Activated gamma-delta T cell treated with Interleukin-2 at 50 U/mL for 16 hours (primary cell): ENCODE measurements at places on chromosomes 3 and 15.
A peak's percentile ranks its signal among the peaks of the same experiment; 100 is the strongest.

- DNase-seq: no peak
Measured at GRCh38 chr15:55319537-55320237, 665 bp downstream of the PIGB start.

DNA sequence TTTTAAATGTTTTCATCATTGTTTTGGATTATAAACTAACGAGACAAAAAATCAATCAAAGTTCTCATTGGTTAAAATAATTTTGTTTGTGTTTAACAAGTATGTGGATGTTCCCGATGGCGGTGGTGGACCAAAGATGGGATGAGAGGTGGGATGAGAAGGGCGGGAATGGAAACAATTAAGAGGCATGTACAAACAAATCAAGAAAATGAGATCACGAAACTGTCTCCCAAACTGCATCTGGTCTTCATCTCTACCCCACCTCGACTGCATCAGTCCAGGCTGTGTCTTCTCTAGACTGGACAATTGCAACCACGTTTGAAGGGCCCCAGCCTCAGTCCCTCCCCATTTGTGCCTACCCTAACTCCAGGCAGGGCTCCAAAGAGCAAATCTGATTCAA lies 56.1 kb downstream of the SLC12A8 start:
- no peak for DNase-seq

DNA sequence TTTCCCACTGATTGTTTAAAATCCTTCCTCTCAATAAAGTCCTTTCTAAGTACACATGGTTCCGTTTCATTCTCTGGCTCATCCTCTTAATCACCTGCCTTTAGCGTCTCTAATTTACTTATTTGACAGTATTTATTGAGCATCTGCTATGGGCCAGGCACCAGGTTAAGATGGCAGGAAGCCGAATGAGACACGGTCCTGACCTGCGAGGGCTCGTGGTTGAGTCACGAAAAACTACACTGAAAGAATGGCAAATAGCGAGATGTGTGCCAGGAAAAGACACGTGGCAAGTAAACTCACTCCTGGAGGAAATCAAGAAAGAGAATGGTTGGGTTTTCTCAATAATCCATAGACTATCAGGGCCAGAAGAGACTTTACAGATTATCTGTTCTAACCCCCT lies 60.9 kb downstream of the HES1 start:
- DNase-seq: no peak

DNA sequence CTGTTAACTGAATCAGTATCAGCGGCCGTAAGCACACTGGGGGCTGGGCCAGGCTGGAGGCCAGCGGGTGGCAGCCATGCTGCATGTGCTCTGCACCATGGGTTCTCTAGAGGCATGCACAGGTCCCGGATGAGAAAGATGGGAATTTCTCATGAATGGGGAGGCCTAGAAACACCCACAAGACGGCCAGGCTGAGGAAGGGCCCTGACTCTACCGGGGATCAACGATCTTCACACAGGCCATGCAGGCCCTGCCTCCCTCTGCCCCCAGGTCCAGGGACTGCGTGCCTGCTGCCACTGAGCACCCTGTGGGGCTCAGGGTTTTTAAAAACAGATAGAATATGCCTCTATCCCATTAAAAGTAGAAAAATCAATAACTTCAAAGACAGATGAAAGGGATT lies 32.7 kb downstream of the SLC41A3 start:
- no peak for DNase-seq

GRCh38 chr3:72086042-72086742 lies 301.2 kb upstream of the PROK2 start:
- no peak for DNase-seq

DNA sequence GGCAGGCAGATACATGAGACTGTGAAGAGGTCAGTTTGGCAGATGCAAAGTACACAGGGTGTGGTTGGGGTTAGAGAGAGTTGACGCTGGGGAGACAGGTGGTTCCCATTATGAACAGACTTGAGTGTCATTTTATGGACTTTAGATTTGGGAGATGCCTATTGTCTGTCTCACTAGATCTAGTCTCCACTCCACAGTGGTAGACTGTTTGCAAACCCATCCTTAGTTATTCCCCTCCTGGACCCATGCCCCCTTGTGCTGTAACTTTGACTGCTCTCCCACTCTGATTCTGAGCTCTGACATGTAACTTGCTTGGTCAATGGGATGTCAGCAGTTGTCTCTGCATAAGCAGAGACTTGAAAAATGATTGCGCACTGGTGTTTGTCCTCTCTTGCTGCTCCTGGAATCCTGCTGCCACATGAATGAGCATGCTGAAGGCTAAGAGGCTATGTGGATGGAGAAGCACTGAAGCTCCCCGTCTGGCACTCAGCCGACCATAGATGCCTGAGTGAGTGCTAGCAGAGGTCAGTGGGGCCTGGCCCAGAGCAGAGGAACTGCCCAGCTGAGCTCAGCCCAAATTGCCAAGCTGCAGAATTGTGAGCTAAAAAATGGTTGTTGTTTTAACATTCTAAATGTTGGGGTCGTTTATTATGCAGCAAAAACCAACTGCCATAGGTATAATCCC lies 88.2 kb downstream of the FAM43A start:
- DNase-seq: no peak

GRCh38 chr15:29528276-29528675 lies 258.7 kb upstream of the NSMCE3 start:
- no peak for DNase-seq

DNA sequence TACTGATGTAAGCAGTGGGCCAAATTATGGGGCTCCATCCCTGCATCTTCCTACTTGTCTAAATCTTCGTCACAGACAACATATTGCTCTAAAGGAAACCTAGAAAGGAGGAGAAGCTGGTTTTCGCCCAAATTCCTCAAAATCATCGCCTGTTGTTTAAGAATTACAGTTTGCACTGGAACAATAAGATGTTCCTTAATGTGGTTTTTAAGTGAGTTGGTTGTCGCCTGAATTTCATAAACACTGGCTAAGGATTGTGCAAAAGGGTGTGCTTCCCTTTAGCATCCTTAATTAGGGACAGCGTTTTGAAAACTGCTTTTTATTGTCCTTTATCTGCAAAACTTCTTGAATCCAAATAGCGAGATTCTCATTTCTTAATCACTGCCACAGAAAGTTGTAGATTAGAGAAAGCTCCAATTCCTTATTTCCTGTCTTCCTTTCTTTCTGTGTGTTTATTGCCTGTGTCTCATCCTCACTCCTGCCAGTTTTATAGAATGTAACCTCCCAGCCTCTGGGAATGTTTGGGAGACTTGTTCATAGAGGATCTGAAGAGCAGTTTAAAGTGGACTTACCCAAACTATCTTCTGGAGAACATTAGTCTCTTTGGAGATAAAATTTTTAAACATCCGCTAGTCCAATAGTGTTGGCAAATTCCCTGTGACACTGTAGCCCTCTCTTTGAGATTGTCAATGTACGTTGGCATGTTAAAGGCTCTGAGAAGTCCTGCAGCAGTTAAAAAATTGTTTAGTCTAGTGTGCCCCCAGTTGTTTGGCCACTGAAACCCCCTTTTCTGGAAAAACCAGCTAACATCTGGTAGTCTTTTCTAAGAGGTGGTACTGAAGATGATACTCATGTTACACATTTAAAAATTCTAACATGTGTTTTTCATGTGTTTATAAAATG lies 50.4 kb downstream of the FLNB start:
- no peak for DNase-seq

DNA sequence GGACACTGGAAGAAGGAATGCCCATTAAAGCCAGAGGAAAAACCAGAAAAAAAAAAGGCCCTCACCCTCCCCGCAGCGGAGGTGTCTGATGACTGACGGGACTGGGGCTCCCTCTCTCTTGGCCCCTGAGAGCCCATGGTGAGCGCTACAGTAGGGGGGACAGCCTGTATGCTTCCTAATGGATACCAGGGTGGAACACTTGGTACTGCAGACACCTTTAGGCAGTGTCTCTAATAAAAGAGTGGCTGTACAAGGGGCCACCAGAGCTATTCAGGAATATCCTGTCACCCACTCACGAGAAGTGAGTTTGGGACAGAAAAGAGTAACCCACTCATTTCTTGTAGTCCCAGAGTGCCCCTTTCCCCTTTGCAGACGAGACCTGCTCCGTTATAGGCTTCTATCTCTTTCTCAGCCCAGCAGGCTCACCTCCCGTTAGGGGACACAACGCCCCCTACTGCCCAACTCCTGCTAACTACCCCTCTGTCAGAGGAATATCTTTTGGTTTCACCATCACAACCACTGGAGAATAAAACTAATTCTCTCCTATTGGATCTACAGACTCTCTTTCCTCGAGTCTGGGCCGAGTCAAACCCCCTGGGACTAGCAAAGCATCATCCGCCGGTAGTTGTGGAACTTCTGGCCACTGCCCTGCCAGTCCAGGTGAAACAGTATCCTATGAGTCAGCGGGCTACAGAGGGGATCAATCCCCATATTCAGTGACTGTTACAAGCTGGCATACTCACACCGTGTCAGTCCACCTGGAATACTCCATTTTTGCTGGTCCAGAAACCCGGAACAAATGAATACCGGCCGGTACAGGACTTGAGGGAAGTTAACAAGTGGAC lies 40.8 kb downstream of the ZBTB11 start:
- peak; percentile 67 for DNase-seq

GRCh38 chr3:9118222-9118621 lies 131.2 kb downstream of the SRGAP3 start:
- no peak for DNase-seq

- no peak for DNase-seq
Measured at GRCh38 chr3:166462891-166463470, 625.8 kb upstream of the BCHE start.

DNA sequence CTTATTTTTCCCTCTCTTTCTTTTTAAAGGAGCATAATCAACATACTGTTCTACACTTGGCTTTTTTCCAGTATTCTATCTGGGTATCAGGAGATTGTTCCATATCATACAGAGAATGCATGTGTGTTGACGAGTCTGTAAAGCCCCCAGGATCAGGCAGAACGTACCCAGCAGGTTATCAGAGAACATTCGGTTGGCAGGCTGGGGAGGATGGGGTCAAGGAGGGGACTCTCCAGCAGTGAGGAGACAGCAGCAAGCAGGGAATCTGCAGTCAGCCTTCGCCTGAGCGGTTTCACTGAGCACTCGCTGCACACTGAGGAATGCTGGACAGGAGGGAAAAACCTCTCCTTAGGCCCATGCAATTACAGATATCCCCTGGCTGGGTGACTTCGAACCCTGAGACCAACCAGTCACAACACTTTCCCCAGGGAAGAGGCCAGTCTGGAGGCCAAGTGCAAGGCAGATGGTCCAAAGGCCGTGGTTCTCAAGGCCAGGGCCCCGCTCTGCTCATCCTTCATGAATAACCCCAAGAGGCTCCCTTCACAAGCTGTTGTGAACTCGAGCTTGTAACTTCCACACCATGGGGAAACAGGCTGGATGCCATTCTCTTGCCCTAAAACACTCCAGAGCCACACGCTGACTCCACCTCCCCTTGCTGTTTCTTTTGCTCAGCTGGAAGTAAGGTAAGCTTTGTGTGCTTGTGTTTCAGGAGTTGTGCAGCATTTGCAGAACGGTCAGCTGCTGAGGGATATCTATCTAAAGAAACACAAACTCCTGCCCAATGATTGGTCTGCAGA lies 60.1 kb downstream of the PXYLP1 start:
- no peak for DNase-seq

DNA sequence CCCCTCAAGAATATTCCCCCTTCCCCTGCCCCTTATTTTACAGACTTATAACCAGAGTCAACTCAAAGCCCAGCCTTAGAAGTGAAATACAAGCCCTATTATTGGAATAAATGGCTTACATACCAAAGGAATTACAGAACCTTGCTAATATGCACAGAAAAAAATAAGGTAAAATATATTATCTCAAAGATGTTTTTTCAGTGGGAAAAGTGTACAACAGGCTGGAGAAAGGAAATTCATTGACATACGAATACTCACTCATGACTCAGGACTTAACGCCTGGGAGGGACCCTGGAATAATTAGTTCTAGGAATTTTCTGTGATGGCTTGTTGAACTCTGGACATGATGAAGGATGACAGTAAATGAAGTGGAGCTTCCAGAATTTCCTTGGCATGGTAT lies 27.0 kb downstream of the ARL14 start:
- DNase-seq: no peak

DNA sequence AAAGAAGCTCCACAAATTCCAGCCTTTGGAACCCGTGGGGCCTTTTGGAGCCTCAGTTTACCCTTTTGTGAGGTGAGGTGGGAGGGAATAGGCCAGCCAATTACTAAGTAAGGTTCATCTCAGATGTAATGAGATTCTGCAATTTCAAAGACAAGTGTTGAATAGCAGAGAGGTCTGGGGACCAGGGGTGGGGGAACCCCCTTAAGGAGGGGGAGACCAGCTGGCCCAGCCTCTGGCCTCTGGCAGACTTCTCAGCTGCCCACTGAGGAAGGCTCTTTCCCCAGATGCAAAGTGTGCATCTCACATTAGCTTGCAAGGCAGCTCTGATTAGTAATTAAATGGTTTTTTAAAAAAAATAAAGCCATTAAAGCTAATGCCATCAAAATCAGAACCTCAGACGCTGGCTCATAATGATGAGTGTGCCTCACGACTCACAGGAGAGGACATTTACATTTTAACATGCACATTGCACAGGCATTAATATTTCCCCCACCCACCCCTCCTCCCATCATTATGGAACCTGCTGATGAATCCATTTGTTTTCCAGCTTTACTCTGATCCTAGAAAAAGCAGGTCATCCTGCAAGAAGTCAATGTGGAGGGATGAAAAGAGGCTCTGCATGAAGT lies 176.7 kb upstream of the TLE3 start:
- DNase-seq: no peak

- no peak for DNase-seq
Measured at GRCh38 chr3:150370999-150371398, 37.1 kb upstream of the TSC22D2 start.

DNA sequence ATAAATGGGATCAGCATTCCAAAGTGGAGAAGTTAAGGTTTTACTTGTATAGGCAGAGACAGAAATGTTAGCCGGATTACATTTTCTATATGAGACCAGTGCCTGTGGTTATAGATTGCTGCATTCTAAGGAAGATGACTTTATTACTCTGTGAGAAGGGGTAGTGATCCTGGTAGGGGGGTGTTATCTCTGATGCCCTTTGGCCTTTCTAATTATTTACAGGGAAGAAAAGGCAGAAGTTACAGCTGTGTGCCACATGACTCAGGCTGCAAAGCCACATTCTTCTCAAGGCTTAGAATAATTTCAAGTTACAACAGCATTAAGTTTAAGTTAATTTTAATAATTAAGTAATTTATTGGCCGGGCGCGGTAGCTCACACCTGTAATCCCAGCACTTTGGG lies 2.2 kb upstream of the TMC3 start:
- DNase-seq: no peak

GRCh38 chr3:140469491-140469890 lies 208.4 kb upstream of the TRIM42 start:
- DNase-seq: no peak

- DNase-seq: no peak
Measured at GRCh38 chr3:55521738-55522421, 34.8 kb upstream of the WNT5A start.

DNA sequence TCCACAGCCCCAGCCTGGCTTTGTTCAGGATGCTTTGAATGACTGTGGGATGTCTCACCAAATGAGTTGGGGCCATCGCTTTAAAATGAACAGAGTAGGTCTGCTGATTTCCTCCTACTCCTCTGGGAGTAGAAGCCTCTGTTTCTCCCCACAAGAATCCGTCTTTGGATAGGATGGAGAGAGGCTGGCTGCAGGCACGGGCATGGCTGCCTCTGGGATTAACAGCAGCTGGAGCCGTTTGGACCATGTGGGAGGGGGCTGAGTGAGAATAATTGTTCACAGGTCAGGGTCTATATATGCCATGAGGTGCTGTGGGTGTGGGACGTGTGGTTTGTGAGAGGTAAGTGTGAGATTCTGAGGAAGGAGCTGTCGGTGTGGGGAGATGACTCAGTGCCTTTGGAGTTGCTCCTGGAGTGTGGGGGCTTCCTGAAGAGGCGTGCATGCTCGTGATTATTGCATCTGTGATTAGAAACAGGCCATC lies 48.0 kb upstream of the APEH start:
- DNase-seq: no peak

GRCh38 chr15:58355382-58355971 lies 76.3 kb upstream of the LIPC start:
- no peak for DNase-seq
